GM23338 (cell line): ENCODE measurements at places on chromosomes 7 and 10.

DNA sequence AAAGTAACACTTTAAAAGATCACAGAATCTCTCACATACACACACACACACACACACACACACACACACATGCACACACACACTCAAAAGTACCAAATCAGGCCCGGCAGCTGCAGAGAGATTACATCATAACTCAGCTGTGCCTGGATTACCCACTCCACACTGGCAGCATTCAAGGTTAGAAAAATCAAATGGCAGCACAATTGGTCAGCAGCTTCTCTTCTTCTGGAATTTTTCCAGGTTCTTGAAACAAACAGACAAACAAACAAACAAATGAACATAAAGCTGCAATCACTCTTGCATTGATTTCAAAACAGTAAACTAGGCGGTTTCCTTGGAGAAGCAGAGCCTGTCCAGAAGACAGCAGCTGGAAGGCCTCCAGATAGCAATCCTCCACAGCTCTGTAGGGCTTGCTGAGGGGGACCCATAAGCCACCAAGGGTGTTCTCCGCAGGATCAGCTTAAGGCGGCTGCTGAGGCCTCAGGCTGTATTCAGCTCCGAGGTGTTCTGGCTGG, 24.5 kb upstream of the FAM133B start:
- no peaks in the 10 kb centered on the region for H3K27me3 ChIP-seq
- H3K4me1 ChIP-seq: no peaks in the 10 kb centered on the region
- no peak for DNase-seq
- no peaks in the 10 kb centered on the region for H3K36me3 ChIP-seq
- no peak overlapping the region for H3K4me3 ChIP-seq

GRCh38 chr10:117217196-117217761, 20.0 kb downstream of the KCNK18 start:
- H3K4me1 ChIP-seq: peaks cover 6% of the 10 kb centered on the region; the same call in 1 of the 2 replicates
- H3K36me3 ChIP-seq: no peaks in the 10 kb centered on the region
- peaks cover 41% of the 10 kb centered on the region for H3K27me3 ChIP-seq
- peak; percentile 65 for DNase-seq
- H3K27ac ChIP-seq: no peak overlapping the region

- H3K27me3 ChIP-seq: no peaks in the 10 kb centered on the region
- DNase-seq: no peak
- H3K4me3 ChIP-seq: no peak overlapping the region
These were observed 223.5 kb downstream of the PLXNA4 start for GRCh38 chr7:132352800-132353199.

- H3K27ac ChIP-seq: peak overlapping the region; percentile 60
- H3K36me3 ChIP-seq: no peaks in the 10 kb centered on the region
- H3K4me1 ChIP-seq: peaks cover 13% of the 10 kb centered on the region
- DNase-seq: peak; percentile 87
These were observed 535 bp downstream of the BTRC start for GRCh38 chr10:101354328-101355071.

GRCh38 chr7:132532281-132532680, 44.0 kb downstream of the PLXNA4 start:
- DNase-seq: no peak
- no peak overlapping the region for H3K4me3 ChIP-seq
- H3K36me3 ChIP-seq: no peaks in the 10 kb centered on the region
- no peaks in the 10 kb centered on the region for H3K27me3 ChIP-seq

- H3K36me3 ChIP-seq: no peaks in the 10 kb centered on the region; the same call in 1 of the 2 replicates
- no peaks in the 10 kb centered on the region for H3K27me3 ChIP-seq
- no peak overlapping the region for H3K4me3 ChIP-seq
- no peaks in the 10 kb centered on the region for H3K4me1 ChIP-seq
These were observed 350.9 kb upstream of the LRGUK start for GRCh38 chr7:133776266-133776665.

- peaks cover 32% of the 10 kb centered on the region for H3K27me3 ChIP-seq
- peak overlapping the region; percentile 61 for H3K4me3 ChIP-seq
- no peaks in the 10 kb centered on the region for H3K36me3 ChIP-seq
- peak; percentile 63 for DNase-seq
These were observed 46.1 kb downstream of the PROSER2 start for GRCh38 chr10:11869219-11869618.

GRCh38 chr10:4939224-4940072, 23.8 kb upstream of the AKR1C1 start:
- H3K27me3 ChIP-seq: no peaks in the 10 kb centered on the region
- DNase-seq: no peak
- H3K4me3 ChIP-seq: no peak overlapping the region
- peaks cover 9% of the 10 kb centered on the region for H3K4me1 ChIP-seq
- H3K27ac ChIP-seq: no peak overlapping the region

- H3K27ac ChIP-seq: peak overlapping the region; percentile 97
- peak; percentile 76 for DNase-seq
- no peaks in the 10 kb centered on the region for H3K27me3 ChIP-seq
- H3K4me1 ChIP-seq: 0 out of 2 replicates have a peak, but pooled peaks cover 6% of the 10 kb centered on the region
- H3K36me3 ChIP-seq: no peaks in the 10 kb centered on the region
- peak overlapping the region; percentile 49; the same call in 1 of the 2 replicates for H3K4me3 ChIP-seq
These were observed 184.2 kb downstream of the WDR37 start for GRCh38 chr10:1240341-1240775.

GRCh38 chr10:77310288-77310840, 327.2 kb downstream of the KCNMA1 start:
- no peaks in the 10 kb centered on the region for H3K36me3 ChIP-seq
- peaks cover 17% of the 10 kb centered on the region for H3K4me1 ChIP-seq
- H3K4me3 ChIP-seq: no peak overlapping the region
- DNase-seq: no peak

DNA sequence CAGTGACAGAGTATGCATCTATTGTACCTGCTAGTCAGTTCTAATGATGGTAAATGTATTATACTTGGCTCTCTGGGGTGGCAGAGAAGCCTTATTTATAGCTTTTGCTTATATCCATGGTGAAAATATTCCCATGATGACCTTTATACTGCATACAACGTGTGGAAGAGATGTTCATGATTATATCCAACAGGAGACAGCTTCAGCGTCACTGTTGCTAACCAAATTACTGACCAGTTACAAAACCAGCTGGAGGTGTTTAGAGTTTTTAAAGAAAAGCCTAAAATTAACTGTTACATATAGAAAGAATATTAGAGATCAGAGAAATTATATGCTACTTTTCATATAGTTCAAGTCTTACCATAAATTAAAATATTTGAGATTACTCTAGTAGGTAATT, 280.8 kb downstream of the ETV1 start:
- peaks cover 8% of the 10 kb centered on the region; the same call in 1 of the 2 replicates for H3K4me1 ChIP-seq
- no peaks in the 10 kb centered on the region for H3K36me3 ChIP-seq
- H3K27ac ChIP-seq: no peak overlapping the region
- H3K27me3 ChIP-seq: no peaks in the 10 kb centered on the region
- DNase-seq: no peak

DNA sequence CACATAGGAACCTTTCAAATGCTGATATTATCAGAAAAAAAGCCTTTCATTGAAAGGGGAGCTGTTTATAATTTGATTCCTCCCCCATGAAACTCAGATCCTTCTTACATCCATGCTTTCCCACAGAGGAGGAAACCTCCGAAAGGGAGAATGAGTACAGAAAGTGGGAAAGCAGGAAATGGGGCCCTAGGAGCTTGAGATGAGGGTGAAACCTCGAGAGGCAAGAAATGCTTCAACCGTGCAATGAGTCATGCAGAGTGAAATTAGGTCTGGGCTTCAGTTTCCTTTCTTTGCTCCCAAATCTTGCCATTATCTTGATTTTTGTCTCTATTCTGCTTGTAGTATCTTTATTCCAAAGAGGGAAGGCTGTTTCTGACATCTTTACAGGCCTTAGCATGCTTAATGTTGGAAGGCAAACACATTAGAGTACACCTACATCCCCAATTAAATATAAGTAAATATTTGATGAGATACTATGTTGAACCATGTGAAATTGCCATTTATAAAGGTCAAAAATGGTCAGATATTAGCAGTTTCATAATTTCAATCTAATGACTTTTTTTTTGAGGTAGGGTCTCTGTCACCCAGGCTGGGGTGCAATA, 79.1 kb downstream of the NAMPT start:
- no peak for DNase-seq
- no peaks in the 10 kb centered on the region for H3K4me1 ChIP-seq
- no peaks in the 10 kb centered on the region for H3K36me3 ChIP-seq
- no peak overlapping the region for H3K27ac ChIP-seq
- no peaks in the 10 kb centered on the region for H3K27me3 ChIP-seq
- no peak overlapping the region for H3K4me3 ChIP-seq

DNA sequence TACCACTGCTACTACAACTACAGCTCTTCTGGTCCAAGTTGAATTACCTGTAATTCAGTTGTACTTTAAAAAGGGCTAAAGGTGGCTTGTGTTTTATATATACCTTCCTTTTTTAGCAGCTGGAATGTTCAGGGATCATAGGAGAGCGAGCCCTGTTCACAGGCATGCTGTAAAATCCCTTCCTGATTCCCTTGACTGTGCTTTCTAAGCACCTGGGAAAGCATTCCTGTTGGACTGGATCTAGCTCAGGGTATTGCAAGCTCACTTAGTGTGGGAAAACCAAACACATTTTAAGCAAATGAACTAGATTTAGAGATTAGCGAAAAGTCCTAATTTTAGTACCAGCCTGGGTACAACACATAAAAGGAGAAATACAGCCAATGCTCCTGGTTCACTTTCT, 31.5 kb downstream of the BPGM start:
- no peaks in the 10 kb centered on the region for H3K27me3 ChIP-seq
- no peak overlapping the region for H3K4me3 ChIP-seq
- no peaks in the 10 kb centered on the region for H3K4me1 ChIP-seq
- H3K27ac ChIP-seq: no peak overlapping the region
- H3K36me3 ChIP-seq: no peaks in the 10 kb centered on the region
- DNase-seq: no peak

GRCh38 chr10:86266446-86267242, 100.0 kb downstream of the GRID1 start:
- H3K4me1 ChIP-seq: peaks cover 9% of the 10 kb centered on the region; the same call in 1 of the 2 replicates
- no peak for DNase-seq
- no peak overlapping the region for H3K27ac ChIP-seq
- H3K4me3 ChIP-seq: no peak overlapping the region
- peaks cover 9% of the 10 kb centered on the region; the same call in 1 of the 2 replicates for H3K27me3 ChIP-seq

GRCh38 chr7:32661501-32661900, 166.2 kb downstream of the AVL9 start:
- H3K27me3 ChIP-seq: no peaks in the 10 kb centered on the region
- no peaks in the 10 kb centered on the region for H3K36me3 ChIP-seq
- no peak overlapping the region for H3K4me3 ChIP-seq
- no peak overlapping the region for H3K27ac ChIP-seq
- H3K4me1 ChIP-seq: peaks cover 5% of the 10 kb centered on the region; the same call in 1 of the 2 replicates

- H3K4me1 ChIP-seq: no peaks in the 10 kb centered on the region
- no peak for DNase-seq
- H3K36me3 ChIP-seq: no peaks in the 10 kb centered on the region
- no peak overlapping the region for H3K27ac ChIP-seq
- no peak overlapping the region for H3K4me3 ChIP-seq
- H3K27me3 ChIP-seq: no peaks in the 10 kb centered on the region
These were observed 334.8 kb downstream of the PARD3 start for GRCh38 chr10:34480345-34480744.

DNA sequence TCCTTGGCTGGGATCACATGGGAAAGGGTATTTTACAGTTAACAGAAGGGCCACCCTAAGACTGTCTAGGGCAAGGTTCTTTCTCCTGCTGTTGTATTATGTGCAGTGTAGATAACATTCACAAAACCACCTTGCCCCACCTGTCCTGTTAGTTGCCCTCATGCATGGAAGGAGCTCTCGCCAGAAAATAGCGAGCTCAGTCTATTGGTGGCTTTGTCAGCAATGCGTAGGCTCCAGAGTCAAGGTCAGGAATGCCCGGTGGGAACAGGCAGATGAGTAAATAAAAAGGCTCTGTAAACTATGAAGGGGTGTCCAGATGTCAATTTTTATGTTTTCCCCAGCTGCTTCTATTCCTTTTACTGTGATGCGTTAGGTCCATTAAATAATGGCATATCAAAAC, 107.1 kb upstream of the WDR11 start:
- no peaks in the 10 kb centered on the region for H3K27me3 ChIP-seq
- H3K27ac ChIP-seq: no peak overlapping the region

DNA sequence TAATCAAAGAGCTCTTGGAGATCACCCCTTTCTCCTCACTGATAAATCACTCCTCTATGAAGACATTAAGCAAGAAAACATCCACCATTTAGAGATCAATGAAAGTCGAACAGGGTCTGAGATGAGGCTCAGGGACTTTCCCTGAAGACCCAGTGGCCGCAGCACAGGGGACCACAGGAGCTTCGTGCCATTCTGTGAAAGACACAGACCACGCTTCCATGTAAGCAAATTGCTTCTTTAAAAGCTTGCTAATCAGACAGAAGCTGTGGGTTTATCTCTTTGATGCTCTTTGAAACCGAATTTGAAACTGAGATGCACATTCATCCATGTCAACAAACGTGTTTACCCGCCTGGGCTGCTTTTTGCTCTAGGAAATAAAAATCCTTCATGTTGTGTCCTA, 231.9 kb upstream of the PPP2R2D start:
- H3K36me3 ChIP-seq: no peaks in the 10 kb centered on the region
- no peak for DNase-seq

- no peaks in the 10 kb centered on the region for H3K27me3 ChIP-seq
- no peak overlapping the region for H3K27ac ChIP-seq
- DNase-seq: no peak
- peaks cover 5% of the 10 kb centered on the region; the same call in 1 of the 2 replicates for H3K4me1 ChIP-seq
These were observed 90.8 kb downstream of the CCDC71L start for GRCh38 chr7:106570146-106570545.

DNA sequence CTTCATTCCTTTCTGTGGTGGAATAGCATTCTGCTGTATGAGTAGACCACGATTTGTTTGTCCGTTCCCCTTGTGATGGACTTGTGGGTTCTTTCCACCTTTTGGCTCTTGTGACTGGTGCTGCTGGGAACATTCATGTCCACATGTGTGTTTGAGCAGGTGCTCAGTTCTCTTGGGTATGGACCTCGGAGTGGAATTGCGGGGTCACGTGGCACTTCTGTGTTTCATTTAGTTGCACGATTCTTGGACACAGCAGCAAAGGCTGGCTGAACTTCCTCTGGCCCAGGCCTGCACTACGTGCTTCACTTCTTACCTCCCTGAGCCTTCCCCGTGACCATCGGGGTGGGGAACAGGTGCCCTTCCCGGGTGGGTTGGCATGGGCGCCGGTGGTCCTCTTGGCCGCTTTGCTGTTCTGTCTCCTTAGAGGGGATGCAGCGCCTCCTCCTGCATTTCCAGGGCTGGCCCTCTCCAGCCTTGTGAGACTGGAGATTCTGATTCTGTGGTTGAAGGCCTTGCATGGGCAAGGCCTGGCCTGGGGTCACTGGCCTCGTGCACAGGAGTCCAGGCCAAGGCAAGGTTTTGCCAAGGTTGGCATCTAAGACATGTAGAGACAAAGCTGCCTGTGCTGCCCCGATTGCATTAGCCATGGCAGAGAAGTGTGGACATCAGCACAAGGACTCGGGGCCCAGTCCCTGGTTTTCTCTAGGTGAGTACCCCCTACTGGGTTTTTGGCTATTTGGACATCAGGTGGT, 25.1 kb downstream of the DOCK1 start:
- H3K27me3 ChIP-seq: no peaks in the 10 kb centered on the region
- H3K4me3 ChIP-seq: no peak overlapping the region
- no peak for DNase-seq
- 0 out of 2 replicates have a peak, but pooled peaks cover 4% of the 10 kb centered on the region for H3K4me1 ChIP-seq
- no peaks in the 10 kb centered on the region for H3K36me3 ChIP-seq
- no peak overlapping the region for H3K27ac ChIP-seq
